Pancreas (tissue), 10 donors: ENCODE measurements at places on chromosomes 16 and 17. TPM values are rescaled to one million over a fixed set of nuclear protein-coding genes. Genes with fewer than 3 reads are reported as not detected.

The KRT36 gene
- polyA plus RNA-seq, result not detected

The GPRC5C gene
- 68.0 TPM for polyA plus RNA-seq

The GLP2R gene
- polyA plus RNA-seq, result 1.2 TPM

The DRC7 gene
- 2.0 TPM for polyA plus RNA-seq

The FBXW10 gene
- polyA plus RNA-seq, result 0.23 TPM

The CTRB1 gene
- 29,718 TPM for polyA plus RNA-seq

The ASB16 gene
- 1.9 TPM for polyA plus RNA-seq

The FLYWCH2 gene
- 18.2 TPM for polyA plus RNA-seq

The SLC6A4 gene
- polyA plus RNA-seq, result 0.42 TPM

The SKAP1 gene
- polyA plus RNA-seq, result 3.2 TPM

The CUEDC1 gene
- polyA plus RNA-seq, result 30.4 TPM

The VAMP2 gene
- 82.0 TPM for polyA plus RNA-seq

The HBM gene
- polyA plus RNA-seq, result not detected

The TVP23B gene
- 14.4 TPM for polyA plus RNA-seq

The RASD1 gene
- 40.6 TPM for polyA plus RNA-seq

The ABCC11 gene
- polyA plus RNA-seq, result 0.19 TPM

The MYL11 gene
- polyA plus RNA-seq, result 0.31 TPM

The KRT31 gene
- not detected for polyA plus RNA-seq

The KRT40 gene
- polyA plus RNA-seq, result 0.61 TPM

The RND2 gene
- 0.46 TPM for polyA plus RNA-seq

The PERCC1 gene
- not detected for polyA plus RNA-seq

The KRTAP3-1 gene
- polyA plus RNA-seq, result not detected

The LPO gene
- 0.08 TPM for polyA plus RNA-seq

The CETP gene
- 0.26 TPM for polyA plus RNA-seq

The NGFR gene
- polyA plus RNA-seq, result 6.6 TPM

The MRPL45 gene
- polyA plus RNA-seq, result 21.1 TPM

The IGF2BP1 gene
- under 0.01 TPM for polyA plus RNA-seq

The ZG16 gene
- polyA plus RNA-seq, result 2.4 TPM

The C17orf113 gene
- 1.5 TPM for polyA plus RNA-seq

The SPIRE2 gene
- polyA plus RNA-seq, result 11.5 TPM

The SRL gene
- 0.42 TPM for polyA plus RNA-seq

The KRT33A gene
- not detected for polyA plus RNA-seq

The SEPHS2 gene
- polyA plus RNA-seq, result 30.3 TPM
